Left renal pelvis (tissue), 4 donors: ENCODE measurements at places on chromosomes 4 and X.
A peak's percentile ranks its signal among the peaks of the same experiment; 100 is the strongest.

DNA sequence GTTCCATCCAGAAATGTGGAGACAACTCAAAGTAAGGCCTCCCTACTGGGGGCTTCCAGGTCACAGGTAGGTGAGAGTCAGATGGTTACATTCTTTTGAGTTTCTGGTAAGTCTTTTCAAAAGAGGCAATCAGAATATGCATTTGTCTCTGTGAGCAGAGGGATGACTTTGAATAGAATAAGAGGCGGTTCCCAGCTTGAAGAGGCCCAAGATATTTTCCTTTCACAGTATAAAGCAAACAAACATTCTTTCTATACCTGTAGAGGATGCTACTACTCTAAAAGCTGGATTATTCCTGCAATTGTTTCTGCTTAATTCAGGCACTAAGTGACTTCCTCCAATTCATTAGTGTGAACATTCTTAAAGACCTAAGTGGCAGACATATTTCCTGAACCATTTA lies 44.4 kb downstream of the DIAPH2 start:
- DNase-seq: no peak

GRCh38 chr4:21512353-21512752 lies 436.2 kb downstream of the KCNIP4 start:
- peak; percentile 29 for DNase-seq

GRCh38 chr4:4759232-4759631 lies 100.2 kb upstream of the MSX1 start:
- DNase-seq: no peak

GRCh38 chr4:7140692-7141069 lies 51.7 kb upstream of the SORCS2 start:
- DNase-seq: no peak

DNA sequence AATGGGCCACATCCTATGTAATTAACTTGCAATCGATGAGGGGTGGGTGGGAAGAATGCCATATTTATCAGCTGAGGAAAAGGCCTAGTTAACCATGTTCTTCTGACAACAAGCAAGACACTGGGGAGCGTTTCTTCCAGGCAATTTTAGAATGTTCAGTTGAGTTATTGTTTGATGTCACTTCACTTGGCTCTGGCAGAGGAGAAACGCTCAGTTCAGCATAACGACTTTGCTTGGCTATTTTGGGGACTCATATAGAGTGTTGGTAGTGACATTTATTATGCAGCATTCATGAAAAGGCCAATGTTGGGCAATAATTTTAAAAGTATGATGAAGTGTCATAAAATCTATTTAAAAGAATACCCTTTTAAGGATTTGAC lies 648 bp downstream of the SYNPO2 start:
- no peak for DNase-seq

DNA sequence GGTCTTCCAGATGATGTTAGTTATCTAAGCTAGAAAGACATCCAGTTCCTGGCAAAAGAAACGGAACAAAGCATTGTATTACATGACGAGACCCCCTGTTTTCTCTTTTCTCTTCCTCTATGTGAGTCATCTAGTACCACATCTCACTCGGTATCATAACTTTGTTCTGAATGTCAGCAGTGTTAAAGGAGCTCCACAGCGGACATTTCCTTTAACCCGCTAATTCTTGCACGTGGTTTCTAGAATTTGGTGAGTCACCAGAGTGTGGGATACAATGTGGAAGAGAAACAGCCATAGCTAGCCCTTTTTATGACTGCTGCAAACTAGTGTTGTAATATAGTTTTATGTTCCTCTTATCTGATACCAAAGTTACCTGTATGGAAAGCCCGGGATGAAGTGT lies 243.7 kb downstream of the TENM3 start:
- DNase-seq: no peak

- DNase-seq: no peak
These were observed 21.4 kb downstream of the LIAS start for GRCh38 chr4:39480251-39480650.

DNA sequence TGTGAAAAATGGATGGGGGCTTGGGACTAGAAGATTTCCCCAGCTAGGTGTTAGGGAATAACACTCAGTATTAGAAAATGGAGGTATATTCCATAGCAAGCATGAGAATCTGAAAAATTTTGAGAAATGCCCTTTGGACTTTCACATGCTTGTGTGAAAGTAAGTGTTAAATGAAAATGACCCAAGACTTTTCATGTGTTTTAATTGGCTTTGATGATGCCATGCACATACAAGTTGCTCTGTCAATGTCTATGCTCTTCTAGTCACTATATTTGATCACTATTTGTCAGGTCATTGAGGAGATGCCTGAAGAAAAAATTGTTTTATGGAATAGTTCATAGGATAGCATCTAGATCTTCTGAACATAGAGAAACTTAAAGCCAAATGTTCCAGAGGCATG lies 147.6 kb downstream of the SH2D1A start:
- DNase-seq: no peak

DNA sequence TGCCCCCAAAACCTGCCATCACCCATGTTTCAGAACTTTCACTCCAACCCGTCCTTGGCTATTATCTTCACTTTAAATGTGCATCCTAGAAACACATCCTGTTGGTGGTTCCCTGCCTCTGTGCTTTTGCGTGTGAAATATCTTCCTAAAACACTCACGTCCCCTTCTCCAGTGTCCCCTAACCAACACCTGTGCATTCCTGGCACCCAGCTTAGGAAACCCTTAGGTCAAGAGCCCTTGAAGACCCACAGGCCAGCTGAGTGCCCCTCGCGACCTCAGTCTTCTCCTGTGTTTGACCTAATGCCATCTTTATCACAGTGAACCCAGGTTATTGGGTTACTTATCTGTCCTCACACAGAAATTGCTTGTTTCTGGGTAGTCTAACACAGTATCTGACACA lies 117.6 kb downstream of the STK32B start:
- no peak for DNase-seq

- DNase-seq: no peak
These were observed 139.9 kb downstream of the NDST3 start for GRCh38 chr4:118173956-118174725.

DNA sequence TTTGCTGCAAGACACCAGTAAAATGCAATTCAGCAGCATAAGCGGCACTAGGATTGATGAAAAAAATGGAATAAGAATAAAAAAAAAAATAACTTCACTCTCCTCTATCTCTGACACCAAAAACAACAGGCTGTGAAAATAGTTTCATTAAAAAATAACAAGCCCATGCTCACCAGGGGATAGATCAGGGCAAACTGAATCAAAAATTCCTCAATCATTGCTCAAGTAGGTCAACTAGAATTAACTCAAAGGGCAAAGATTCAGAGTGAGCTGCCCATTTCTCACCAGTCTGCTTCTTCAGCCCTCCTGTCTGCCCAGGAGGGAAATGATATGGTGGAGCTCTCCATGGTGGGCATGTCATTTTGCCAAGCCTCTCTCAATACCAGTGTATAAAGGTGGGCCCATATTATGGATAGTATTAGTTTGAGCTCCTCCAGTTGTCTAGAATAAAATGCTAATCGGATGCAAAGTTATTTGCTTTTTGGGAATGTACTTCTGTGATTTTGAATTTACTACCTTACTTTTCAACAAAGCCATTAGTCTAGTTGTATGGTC lies 153.9 kb downstream of the UNC5C start:
- no peak for DNase-seq

DNA sequence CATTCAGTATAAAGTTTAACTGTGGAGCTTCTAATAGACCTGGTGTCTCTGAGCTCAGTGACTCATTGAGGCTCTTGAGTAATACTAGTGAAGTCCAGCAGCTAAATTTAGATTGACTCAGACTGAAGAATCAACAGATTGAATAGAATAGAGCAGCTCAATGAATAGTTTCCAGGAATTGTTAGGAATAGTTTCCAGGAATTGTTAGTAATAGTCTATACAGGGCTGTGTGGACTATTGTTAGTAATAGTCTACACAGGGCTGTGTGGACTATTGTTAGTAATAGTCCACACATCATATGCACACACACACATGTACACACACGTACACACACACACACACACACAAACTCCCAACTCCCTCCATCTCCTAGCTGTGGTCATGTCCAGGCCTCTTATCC lies 3.0 kb downstream of the GIMD1 start:
- no peak for DNase-seq

GRCh38 chrX:19544693-19545305 lies 29.5 kb upstream of the MAP3K15 start:
- no peak for DNase-seq
